ENCODE measurements at places on chromosomes 16 and 17.
A peak's percentile ranks its signal among the peaks of the same experiment; 100 is the strongest.

- no peak for DNase-seq
Observed at GRCh38 chr17:21470861-21471260, 94.7 kb downstream of the KCNJ12 start.

GRCh38 chr16:80739523-80739922 is 64.9 kb downstream of the CDYL2 start:
- DNase-seq, result no peak

- DNase-seq, result no peak
Observed at GRCh38 chr17:42117397-42118125, 3.6 kb downstream of the KAT2A start.

- no peak for DNase-seq
Observed at GRCh38 chr16:67673712-67674580, 7.3 kb downstream of the C16orf86 start.

DNA sequence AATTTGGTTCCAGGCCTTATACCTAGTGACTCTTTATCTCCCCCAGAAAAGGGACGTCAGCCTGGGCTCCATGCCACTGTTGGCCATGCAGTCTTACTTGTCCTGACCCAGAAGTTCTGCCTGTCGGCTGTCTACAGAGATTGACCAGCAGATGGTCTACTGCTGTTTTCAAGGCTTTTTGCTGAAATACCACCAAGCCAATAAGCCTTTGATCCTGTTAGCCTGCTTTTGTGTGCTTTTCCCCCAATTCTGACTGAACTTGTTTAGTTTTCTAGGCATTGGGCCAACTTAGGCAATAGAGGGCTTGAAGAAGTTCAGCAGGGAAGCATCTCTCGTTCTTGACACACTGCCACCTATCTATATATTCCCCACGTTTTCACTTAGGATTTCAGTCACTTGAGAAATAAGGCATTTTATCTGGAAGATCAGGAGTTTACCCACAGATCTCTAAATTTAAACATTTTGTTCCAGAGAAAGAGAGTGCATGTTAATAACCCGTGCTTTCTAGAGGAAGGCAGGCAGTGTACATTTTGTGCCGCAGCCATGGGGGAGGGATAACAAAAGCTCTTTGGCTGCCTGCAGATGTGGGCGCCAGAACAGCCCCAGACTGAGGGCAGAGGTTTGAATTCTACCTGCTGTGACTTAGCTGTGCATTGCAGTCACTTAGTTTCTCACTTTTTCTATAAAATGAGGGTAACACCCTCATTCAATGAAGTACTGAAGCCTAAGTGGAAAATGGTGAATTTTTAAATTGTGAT is 12.3 kb upstream of the CARMIL2 start:
- no peak for DNase-seq

DNA sequence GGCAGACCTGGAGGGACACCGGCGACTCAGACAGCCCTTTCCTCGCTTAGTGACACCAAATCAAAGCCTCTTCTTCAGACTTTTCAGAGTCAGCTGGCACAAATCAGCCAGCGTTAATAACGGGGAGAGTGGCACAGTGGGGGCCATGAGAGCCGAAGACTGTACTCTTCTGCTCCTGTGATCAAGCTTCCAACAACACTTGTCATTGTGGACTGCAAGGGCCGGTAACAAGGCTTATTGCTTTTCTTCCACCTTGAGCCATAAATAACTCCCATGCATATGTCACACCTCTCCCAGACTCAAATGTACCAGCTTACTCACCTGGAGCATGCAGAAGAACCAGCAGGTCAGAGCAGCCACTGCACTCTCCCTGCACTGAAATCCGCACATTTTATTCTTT is 12.8 kb downstream of the FLCN start:
- no peak for DNase-seq

- DNase-seq, result peak; percentile 76
Observed at GRCh38 chr17:65560628-65561451, 608 bp downstream of the AXIN2 start.

DNA sequence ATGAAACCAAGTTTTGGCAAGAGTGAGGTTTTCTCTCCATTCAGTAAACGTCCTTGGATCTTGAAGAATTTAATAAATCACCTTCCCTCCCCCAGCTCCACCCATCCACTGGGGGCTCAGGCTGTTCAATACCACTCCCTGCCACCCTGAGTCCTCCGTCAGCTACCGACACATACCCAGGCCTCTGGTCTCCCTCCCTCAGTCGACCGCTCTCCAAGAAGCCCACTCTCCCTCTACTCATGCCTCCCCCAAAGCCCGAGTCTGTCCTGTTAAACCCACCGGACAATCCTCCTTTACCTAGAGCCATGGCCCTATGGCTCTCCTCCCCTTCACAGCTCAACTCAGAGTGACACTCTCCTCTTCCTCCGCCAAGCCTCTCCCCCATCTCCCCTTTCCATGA is 19.7 kb upstream of the SLC4A1 start:
- no peak for DNase-seq

GRCh38 chr17:74545843-74546230 is at the start of gene CD300C:
CD300C (minus strand) TSS chr17:74546115; CDS start chr17:74545782, 333 bp downstream.
- DNase-seq, result no peak

- DNase-seq, result no peak
Observed at GRCh38 chr16:72425571-72426341, 253.8 kb upstream of the PMFBP1 start.

- DNase-seq, result no peak
Observed at GRCh38 chr16:77014441-77014840, 176.5 kb upstream of the MON1B start.

GRCh38 chr16:87263418-87264052 is 53.7 kb downstream of the C16orf95 start:
- no peak for DNase-seq

- DNase-seq, result no peak
Observed at GRCh38 chr17:16349431-16349830, 3.8 kb downstream of the CENPV start.

- no peak for DNase-seq
Observed at GRCh38 chr16:86616906-86617305, 38.6 kb downstream of the FOXL1 start.

DNA sequence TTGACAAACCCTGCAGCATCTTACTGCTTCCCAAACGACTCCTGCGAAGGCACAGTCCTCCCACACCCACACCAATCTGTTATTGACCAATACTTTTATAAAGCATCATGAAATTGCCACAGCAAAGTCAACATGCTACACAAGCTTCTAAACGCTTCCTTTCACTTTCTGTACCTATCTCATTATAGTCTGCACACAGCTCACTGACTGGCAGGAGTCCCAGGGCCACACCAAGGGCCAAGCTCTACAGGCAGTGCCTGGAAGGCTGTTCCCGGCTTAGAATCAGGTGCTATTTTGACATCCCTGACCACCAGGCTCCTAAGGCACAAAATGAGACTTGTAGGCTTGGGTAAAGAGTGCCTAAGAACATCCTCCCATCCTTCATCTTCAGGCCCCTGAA is 39.5 kb downstream of the USP7 start:
- DNase-seq, result no peak

DNA sequence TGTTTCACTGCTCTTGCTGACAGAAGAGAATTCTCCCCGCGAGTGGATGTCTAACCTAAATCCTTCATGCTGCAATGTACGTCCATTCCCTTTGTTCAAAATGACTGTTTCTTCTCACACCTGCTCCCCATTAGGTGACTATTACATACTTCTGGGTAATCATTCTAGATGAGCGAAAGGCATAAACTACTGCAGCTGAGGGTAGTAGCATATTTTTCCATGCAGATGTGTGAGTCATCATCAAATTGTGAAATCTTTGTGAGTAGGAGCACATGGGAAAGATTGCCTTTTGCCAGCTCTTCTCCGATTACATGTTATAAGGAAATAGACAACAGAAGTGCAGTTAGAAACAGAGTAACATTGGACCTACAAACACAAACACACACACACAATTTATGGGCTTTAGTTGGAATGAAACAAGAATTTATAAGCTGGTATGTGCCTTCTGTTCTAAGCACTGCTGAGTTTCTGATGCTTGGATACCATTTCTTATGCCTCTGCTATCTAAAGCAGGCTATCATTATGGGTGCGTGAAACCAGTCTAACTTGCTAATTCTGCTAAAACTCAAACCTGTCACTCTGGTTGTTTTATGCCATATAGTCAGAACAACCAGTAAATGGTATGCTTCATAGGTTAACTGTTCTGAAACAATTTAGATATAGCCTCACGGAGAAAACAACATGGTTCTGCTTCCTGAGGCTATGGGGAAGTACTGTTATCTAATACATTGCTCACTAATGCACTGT is 346.9 kb upstream of the PSMD7 start:
- no peak for DNase-seq

DNA sequence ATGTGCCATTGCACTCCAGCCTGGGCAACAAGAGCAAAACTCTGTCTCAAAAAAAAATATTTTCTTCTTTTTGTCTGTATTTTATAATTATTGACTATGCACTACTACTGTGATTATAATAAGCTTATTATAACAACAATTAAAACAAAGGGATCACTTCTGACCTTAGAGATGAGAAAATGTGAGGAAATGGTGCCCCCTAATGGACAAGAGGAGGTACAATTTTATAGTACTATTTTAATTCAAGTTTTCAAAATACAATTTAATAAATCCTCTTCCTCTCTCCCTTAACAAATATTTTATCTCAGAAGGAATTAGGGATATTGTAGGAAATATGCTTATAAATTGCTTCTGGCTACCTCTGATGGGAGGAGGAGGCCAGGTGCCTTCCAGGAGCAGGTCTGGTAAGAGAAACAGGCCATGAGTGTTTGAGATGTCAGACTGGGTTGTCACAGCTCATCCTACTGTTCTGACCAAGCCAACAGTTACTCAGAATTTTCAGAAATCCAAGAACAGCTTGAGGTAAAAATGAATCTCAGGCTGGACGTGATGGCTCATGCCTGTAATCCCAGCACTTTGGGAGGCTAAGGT is 14.0 kb downstream of the VPS53 start:
- peak; percentile 8 for DNase-seq

DNA sequence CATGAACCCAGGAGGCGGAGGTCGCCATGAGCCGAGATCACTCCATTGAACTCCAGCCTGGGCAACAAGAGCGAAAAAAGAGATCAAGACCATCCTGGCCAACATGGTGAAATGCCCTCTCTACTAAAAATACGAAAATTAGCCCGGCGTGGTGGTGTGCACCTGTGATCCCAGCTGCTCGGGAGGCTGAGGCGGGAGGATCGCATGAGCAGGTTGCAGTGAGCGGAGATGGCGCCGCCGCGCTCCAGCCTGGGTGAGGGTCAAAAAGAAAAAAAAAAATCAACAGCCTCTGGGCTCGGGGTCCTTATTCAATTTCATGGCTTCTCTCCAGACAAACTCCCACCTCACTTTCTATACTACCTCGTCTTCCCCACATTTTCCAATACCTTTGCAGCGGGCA is 3.2 kb upstream of the GP1BA start:
- DNase-seq, result no peak

DNA sequence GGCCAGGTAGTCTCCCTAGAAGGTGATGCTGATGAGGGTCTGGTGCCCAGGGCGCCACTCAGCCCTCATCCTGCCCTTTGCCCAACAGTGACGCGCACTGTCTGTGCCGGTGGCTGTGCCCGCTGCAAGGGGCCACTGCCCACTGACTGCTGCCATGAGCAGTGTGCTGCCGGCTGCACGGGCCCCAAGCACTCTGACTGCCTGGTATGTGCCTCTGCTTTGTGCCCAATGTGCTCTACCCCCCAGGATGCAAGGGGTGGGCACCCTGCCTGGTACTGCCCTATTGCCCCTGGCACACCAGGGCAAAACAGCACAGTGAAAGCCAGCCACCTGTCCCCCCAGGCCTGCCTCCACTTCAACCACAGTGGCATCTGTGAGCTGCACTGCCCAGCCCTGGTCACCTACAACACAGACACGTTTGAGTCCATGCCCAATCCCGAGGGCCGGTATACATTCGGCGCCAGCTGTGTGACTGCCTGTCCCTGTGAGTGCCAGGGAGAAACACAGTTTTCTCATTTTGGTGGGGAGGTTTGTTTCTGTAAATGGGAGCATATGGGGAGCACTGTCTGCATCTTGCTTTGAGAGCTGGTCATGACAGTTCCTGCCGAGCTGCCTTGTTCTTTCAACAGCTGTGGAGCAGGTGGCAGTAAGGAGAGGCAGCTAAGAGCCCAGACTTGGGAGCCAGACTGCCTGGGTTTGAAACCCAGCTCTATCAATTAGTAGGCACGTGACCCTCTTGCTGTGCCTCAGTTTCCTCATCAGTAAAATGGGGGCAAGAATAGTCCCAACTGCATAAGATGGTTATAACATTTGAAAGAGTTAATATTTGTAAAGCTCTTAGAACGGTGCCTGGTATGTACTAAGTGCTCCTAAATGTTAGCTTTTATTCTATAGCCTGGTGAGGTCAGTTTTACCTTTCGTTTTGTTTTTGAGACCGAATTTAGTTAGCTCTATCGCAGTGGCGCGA is 10.4 kb downstream of the ERBB2 start:
- DNase-seq, result no peak

- no peak for DNase-seq
Observed at GRCh38 chr16:72666267-72666666, 381.7 kb downstream of the ZFHX3 start.

- no peak for DNase-seq
Observed at GRCh38 chr16:69113216-69113615, 7.8 kb downstream of the HAS3 start.

DNA sequence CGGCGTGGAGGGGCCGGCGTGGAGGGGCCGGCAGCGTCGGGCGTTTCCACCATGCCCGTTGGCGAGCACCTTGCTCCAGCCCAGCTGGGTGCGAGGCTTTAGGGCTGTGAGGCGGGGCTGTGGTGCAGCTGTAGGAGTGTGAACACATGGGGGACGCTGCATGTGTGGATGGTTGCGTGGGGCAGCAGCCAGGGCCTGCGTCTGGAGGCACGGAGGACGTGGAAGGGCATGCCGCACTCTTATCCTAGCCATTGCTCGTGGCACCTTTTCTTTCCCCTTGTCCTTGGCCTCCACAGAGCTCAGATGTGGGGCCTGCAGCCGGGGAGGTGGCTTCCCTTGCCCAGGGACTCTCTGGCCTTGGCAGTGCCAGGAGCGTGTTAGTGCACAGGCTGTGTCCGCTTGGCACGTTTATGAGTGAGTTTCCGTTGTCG is 47.8 kb downstream of the PDPK1 start:
- DNase-seq, result no peak

All from T-cell (primary cell).